ENCODE measurements at places on chromosomes 7 and 10. TPM values are rescaled to one million over a fixed set of nuclear protein-coding genes. Genes with fewer than 3 reads are reported as not detected.

DNA sequence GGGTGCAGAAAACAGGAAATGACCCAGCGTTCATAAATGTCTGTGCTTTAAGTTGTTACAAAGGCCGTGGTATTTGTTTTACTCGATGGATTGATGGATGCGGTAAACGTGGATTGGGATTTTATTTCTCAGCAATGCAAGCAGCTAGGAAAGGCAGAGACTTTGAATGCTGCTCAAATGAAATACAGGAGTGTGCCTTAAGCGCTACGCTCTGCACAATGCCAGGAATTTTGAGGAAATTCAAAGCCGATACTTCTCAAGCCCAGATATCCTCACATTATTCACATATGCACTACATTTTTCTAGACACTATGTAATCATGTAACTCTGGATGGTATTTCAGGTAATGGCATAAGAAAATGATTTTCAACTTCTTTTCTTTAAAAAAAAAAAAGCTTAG is 514.3 kb upstream of the ADARB2 start:
- DNase-seq: no peak

IFIT1B gene
- 0.37 TPM for total RNA-seq

METTL27 gene
- 1.9 TPM for total RNA-seq

PRKCQ gene
- 0.10 TPM for total RNA-seq

- no peak for DNase-seq
Measured at GRCh38 chr10:37263304-37263703, 137.9 kb downstream of the ANKRD30A start.

PAX4 gene
- not detected for total RNA-seq

DNA sequence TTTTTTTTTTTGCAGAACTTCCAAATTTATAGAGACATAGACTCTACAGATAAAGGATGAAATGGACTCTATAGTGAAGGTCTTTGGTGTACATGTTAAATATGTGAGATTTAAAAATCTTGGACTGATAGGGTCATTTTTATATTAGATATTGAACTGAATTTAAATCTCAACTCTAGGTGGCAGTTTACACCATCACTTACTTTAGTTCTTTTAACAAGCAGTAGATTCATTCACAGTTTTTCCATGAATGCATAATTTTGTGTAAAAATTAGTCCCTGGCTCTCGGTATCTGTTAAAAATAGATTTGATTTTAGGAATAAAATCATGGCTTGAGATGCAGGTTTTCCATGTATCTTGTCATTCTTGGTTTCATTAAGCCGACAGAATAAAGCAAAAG is 31.1 kb upstream of the SNX13 start:
- DNase-seq: peak; percentile 26

DNA sequence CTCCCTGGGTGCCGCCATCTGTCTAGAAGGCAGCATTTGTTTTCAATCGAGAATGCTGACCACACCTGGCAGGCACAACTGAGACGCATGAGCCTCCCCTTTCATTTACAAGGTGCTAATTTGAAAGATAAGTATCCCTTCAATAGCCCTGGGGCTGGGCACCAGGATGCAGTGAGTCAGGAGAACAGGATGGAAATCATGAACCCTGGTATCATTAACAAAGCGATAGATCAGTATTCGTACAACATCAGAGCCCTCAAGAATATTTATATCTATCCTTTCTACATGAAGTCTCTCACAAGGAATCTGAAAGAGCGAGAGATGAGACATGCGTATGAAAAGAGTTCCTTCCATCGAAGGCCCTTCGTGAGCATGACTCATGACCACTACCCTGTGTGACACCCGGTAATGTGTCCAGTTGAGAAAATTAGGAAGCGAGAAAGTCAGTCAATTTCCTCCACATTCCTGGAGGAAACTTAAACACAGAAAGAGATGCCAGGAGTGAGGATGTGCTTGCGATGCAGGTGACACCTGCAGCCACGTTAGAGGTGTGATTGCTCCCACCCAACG is 123.1 kb upstream of the PITRM1 start:
- DNase-seq: no peak

Data from M059J (cell line).